CD4-positive, alpha-beta T cell treated with Interleukin-15 for 1 hour (primary cell): ENCODE measurements at places on chromosomes 2 and 18.

- DNase-seq: no peak
These were observed 12.5 kb downstream of the ZC3H8 start for GRCh38 chr2:112242384-112242783.

DNA sequence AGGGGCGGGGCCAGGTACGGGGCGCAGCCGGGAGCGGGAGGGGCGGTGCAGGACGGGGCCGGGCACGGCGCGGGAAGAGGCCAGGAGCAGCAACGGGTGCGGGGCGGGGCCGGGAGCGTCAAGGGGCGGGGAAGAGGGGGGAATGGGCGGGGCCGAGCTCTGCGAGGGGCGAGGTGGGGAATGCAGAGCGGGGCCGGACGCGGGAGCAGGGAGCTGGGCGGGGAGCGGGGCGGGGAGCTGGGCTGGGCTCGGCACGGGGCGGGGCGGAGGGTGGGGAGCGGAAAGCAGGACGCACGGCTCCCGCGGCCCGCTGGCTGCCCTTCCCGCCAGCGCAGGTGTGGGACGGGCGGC lies at the start of gene IMPA2:
TSS of gene IMPA2 (plus strand) at position 316 of the 351 bp plus-strand sequence. CDS start 163 bp downstream, outside the sequence.
- no peak for DNase-seq

GRCh38 chr2:62287899-62288880 lies 92.3 kb downstream of the B3GNT2 start:
- DNase-seq: peak; percentile 64

- no peak for DNase-seq
These were observed 110.7 kb upstream of the TLK1 start for GRCh38 chr2:171271386-171271785.

DNA sequence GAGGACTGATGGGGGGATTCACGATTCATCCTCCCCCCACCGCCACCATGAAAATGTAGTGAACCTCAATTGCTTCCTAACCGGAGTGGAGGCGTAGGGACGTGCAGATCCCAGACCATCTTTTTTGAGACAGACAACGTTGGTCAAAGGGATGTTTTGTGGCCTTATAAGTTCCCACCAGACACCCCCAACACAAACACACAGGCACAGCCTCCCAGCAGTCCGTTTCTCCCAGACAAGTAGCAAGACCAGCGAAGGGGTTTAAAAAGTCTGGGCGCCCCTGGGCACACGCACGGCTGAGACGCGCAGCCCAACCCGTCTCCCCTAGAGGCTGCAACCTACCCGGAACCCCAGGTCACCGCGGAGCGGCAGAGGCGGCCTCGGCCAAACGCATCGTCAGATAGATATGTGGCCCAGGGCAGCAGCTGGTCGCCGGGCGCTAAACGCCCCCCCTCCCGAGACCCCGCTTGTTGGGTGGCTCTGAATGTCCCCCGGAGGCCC lies 1.3 kb downstream of the GBX2 start:
- DNase-seq: no peak

GRCh38 chr2:64401529-64401880 lies 52.5 kb upstream of the LGALSL start:
- no peak for DNase-seq

GRCh38 chr2:58604096-58604495 lies 363.0 kb upstream of the FANCL start:
- no peak for DNase-seq
